ENCODE measurements at places on chromosomes 16 and 17.

GRCh38 chr17:37708008-37708615 is 36.7 kb downstream of the HNF1B start:
- no peak for DNase-seq

GRCh38 chr16:89860747-89861304 is 12.6 kb upstream of the TCF25 start:
- DNase-seq: no peak

DNA sequence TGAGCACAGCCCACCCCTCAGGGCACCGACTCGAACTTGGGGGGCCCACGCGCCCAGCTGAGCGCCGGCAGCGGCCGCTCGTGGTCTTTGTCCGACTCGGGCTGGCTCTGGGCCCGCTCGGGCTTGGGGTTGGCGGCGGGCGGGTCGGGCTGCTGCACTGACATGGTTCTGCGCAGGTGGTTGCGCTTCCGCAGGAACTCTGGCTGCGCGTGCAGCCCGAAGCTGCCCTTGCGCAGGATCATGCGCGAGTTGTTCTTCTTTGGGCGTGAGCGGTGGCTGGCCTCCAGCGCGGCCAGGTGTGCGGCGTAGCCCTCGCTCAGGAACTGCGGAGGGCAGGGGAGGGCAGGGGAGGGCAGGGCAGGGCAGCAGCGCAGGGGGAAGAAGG is 11.1 kb downstream of the PIMREG start:
- no peak for DNase-seq

DNA sequence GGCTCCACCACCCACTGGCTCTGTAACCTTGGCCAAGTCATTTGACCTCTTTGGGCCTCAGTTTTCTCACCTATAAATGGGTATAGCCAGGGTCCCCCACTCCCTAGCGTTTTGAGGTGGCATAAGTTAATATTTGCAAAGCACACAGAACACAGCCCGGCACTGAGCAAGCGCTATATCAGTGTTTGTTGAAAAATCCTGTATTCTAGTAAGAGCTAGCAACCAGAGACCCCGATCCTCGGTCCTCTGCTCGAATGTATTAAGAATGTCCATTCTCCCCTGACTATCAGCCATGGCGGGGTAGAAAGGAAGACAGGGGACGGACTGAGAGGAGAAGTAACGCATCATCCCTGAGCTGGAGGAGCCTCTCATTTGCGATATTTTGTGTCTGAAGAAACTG is 131.2 kb downstream of the IRF8 start:
- DNase-seq: no peak

- no peak for DNase-seq
Observed at GRCh38 chr16:88502371-88502770, 49.3 kb downstream of the ZFPM1 start.

DNA sequence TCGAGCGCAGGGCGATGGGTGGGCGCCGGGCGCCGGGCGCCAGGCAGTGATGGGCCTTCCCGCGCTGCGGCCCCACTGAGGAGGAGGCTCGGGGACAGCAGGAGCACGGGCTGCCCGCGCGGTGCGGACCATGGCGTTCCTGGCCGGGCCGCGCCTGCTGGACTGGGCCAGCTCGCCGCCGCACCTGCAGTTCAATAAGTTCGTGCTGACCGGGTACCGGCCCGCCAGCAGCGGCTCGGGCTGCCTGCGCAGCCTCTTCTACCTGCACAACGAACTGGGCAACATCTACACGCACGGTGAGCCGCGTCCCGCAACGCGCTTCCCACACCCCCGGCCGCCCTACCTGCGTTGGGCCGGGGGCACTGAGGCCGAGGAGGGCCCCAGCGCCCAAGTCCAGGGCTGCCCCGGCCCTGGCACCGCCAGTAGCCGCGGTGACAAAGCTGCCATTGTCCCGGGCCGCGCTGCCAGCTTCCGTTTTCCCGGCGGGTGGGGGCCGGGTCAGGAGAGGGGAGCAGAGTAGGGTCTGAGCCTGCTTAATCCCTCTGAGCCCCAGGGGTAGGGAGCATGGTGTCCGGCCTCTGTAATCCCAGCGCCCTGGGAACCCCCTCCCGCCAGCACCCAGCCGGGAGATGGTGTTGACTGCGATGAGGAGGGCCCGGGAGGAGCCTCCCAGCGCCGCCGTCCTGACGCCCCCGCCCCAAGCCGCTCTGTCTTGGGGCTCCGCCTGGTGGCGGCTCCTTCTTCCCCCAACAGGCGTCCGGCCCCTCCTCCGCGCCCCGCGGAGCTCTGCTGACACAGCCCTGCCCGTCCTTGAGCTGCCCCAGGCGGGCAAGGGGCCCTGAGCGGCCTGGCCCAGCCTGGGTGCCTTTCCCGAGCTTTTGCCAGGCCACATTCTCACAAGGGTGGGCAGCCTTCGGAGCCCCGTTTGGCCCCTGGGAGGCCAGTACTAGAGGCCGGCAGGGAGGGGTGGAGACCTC is 685 bp downstream of the PAQR4 start:
- DNase-seq: no peak

DNA sequence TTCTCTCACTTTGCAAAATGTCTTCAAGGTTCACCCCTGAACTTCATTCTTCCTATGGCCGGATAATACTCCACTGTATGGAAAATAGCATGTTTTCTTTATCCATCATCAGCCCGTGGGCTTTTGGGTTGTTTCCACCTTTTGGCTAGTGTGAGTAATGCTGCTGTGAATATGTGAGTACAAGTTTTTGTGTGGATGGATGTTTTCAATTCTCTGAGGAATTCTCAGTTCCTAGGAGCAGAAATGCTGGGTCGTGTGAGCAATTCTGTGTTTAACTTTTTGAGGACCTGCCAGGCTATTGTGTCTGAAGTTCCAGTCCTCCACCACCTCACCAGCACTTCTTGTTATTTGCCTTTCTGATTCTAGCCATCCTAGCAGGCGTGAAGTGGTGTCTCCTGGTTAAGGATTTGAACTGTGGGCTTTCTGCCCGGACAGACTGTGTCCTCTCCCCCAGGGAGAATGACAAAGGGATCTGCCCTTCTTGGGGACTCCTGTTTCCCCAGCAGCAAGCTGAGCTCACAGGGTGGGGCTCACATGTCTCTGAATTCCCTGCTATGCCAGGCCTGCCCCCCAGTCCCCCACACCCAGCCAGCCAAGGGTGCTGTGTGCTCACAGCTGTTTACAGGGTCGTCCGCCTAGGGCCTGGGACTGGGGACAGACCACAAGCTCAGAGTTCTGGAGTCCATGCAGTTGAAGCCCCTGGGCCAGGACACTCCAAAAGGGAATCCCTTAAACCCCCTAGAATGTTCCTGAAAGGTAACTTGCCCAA is 92.2 kb upstream of the CIBAR2 start:
- DNase-seq: no peak

- DNase-seq: no peak
Observed at GRCh38 chr17:56985371-56986162, 7.6 kb downstream of the SCPEP1 start.
